ENCODE measurements at places on chromosomes 2 and 18. TPM values are rescaled to one million over a fixed set of nuclear protein-coding genes. Genes with fewer than 3 reads are reported as not detected.

RAPGEF4 gene
- total RNA-seq, result 10.4 TPM

KYNU gene
- total RNA-seq, result 12.0 TPM

ST3GAL5 gene
- 33.1 TPM for total RNA-seq

CNTNAP5 gene
- not detected for total RNA-seq

REG1B gene
- 2.6 TPM for total RNA-seq

CYP27C1 gene
- 1.1 TPM for total RNA-seq

VIT gene
- 5.0 TPM for total RNA-seq

IL37 gene
- not detected for total RNA-seq

IER3IP1 gene
- 13.6 TPM for total RNA-seq

SKOR2 gene
- not detected for total RNA-seq

HJURP gene
- total RNA-seq, result 0.55 TPM

STAT4 gene
- 4.1 TPM for total RNA-seq

OR6B2 gene
- total RNA-seq, result not detected

BOLA3 gene
- total RNA-seq, result 42.2 TPM

SLC14A1 gene
- total RNA-seq, result 1.2 TPM

LIPT1 gene
- total RNA-seq, result 7.5 TPM

TBR1 gene
- total RNA-seq, result not detected

DIPK1C gene
- total RNA-seq, result not detected

ATP8B1 gene
- 7.8 TPM for total RNA-seq

KIF1A gene
- total RNA-seq, result not detected

DSG1 gene
- not detected for total RNA-seq

PLB1 gene
- 6.3 TPM for total RNA-seq

WDPCP gene
- total RNA-seq, result 16.9 TPM

ZAP70 gene
- total RNA-seq, result 1.3 TPM

PIEZO2 gene
- 3.1 TPM for total RNA-seq

GKN2 gene
- total RNA-seq, result not detected

CEBPZOS gene
- 40.2 TPM for total RNA-seq

ABCG8 gene
- not detected for total RNA-seq

SLC5A7 gene
- not detected for total RNA-seq

TEX44 gene
- total RNA-seq, result not detected

TMEM37 gene
- total RNA-seq, result 56.4 TPM

ZNF521 gene
- total RNA-seq, result 20.4 TPM

SNTG2 gene
- total RNA-seq, result 5.6 TPM

GPR45 gene
- not detected for total RNA-seq

C2orf42 gene
- total RNA-seq, result 10.9 TPM

ACMSD gene
- total RNA-seq, result not detected

TRIM54 gene
- not detected for total RNA-seq

POTEJ gene
- total RNA-seq, result not detected

COL5A2 gene
- total RNA-seq, result 93.4 TPM

ASAP2 gene
- total RNA-seq, result 22.9 TPM

UGT1A3 gene
- total RNA-seq, result not detected

CD8B2 gene
- total RNA-seq, result not detected

CIDEA gene
- total RNA-seq, result 138 TPM

CEP68 gene
- 21.9 TPM for total RNA-seq

MYL12B gene
- total RNA-seq, result 291 TPM

SLC9A4 gene
- total RNA-seq, result not detected

PDK1 gene
- total RNA-seq, result 14.6 TPM

MYOM1 gene
- total RNA-seq, result 3.9 TPM

CAPN13 gene
- not detected for total RNA-seq

ATP6V1C2 gene
- total RNA-seq, result 1.4 TPM

NEUROD1 gene
- total RNA-seq, result not detected

CNPPD1 gene
- total RNA-seq, result 82.8 TPM

RGPD3 gene
- 0.42 TPM for total RNA-seq

ACTR2 gene
- total RNA-seq, result 224 TPM
